D721Med (cell line): ENCODE measurements at places on chromosomes 11 and 22.

GRCh38 chr11:86440305-86440716 is 65.6 kb downstream of the CCDC81 start:
- no peak for DNase-seq

- DNase-seq = no peak
These were observed at the start of gene JHY for GRCh38 chr11:122882189-122882856. Gene JHY (plus strand): TSS chr11:122882759. CDS start chr11:122885850, 3,091 bp downstream.

DNA sequence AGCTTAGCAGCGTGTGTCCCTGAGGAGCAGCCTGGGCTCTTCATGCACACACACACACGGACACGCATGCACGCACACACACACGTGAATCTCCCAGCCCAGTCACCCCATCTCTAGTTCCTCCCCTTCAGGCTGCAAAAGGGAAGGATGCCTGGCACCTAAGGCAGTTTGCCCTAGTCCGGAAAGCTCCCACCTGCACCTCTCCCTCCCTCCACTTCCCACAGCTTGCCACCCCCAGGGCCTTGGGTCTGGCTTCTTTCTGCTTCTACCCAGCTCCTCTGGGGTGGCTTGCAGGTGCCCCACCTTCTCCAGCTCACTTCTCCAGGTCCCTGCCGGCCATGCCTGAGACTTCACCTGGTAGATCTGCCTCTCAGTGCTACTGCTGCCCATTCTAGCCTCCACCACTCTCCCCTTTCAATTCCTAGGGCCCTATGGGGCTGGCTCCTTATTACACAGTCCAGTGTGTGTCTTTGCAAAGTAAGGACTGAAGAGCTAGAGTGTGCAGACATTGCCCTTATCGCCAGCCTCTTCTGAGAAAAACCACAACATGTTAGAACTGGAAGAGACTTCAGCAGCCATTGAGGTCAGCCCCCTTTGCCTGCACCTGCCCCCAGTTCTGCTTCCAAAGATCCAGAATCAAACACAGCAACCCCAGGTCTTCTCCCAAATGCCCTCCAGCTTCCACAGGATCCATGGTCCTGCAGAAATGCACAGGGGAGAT is 33.5 kb upstream of the CHST1 start:
- DNase-seq = no peak

- no peak for DNase-seq
These were observed 27.5 kb downstream of the GGT5 start for GRCh38 chr22:24217384-24217783.

DNA sequence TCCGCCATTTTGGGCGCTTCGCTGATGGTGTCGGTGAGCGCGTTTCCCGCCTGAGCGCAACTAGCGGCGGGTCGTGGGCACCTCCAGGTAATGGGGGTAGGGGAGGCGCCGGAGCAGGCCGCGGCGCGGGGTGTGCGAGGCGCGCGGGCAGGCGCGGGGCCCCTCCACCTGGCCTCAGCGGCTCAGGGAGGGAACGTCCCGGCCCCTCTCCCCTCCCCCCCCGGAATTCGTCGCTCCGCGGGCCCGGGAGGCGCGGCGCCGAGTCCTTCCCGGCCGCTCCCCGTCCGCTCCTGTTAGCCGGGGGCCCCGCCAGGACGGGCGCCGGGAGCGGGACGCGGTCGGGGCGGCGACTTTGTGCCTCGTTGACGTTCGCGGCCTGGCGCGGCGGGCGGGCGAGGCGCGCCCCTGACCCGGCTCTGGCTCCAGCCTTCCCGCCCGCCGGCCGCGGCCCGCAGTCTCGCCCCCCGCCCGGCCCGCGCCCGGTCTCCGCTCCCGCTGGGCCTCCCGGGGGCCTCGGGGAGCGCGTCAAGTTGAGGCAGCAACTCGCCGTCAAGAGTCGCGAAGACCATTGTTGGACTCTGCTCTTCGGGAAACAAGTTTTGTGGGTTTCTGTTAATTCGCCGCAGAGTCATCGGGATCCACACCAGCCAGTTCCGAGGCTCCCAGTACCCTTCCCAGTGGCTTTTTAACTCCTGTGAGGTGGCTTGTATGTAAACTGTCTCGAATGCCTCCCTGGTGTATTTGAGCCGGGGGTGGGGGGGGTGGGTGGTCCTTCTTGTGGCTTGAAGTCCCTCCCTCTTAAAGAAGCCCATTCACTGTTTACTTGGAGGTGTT is at the start of gene PPP6R3:
TSS of gene PPP6R3 (plus strand) at position 12 of the 834 bp plus-strand sequence. CDS start 76,913 bp downstream, outside the sequence.
- DNase-seq = no peak

DNA sequence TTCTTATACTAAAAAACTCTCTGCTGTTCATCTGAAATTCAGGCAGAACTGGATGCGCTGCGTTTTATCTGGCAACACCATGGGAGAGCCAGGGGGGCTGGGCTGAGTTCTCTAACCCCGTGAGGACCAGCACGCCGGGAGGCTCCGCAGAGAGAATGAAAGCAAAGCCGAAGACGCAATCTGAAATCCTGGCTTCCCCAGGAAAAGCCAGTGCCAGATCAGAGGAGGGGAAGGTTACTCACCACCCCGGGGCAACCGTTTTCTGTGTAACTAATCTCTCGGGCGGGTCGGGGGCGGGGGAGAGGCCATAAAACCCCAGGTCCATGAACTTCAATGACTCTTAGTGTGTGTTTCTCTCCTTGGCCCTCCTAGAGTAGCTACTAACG is 99.4 kb downstream of the SHANK2 start:
- DNase-seq = no peak

GRCh38 chr11:109853156-109853776 is 239.9 kb upstream of the ZC3H12C start:
- no peak for DNase-seq

DNA sequence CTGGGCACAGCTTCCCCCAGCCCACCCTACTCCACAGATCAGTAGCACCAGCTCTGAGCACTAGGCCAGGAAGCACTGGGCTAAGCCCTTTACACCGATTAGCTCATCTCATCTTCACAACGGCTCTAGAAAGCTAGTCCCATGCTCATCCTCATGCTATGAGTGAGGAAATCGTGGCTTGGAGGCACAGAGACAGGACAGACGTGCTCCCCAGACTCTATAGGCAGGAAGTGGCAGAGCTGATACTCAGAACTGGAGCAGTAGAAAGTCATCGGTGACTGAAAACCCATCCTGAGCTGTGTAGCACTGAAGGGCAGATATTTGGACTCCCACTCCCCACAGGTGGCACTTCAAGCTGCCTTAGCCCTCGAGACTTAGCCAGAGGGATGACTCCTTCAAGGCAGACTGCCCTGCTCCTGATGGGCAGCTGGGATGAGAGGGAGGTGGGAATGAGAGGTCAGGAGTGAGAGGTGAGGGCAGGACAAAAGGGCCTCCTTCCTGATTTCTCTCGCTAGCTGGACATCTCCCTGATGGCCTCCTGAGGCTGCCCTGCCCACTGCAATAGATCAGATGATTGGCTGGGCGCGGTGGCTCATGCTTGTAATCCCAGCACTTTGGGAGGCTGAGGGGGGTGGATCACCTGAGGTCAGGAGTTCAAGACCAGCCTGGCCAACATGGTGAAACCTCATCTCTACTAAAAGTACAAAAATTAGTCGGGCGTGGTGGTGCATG is 9.7 kb downstream of the CD5 start:
- DNase-seq = no peak

- no peak for DNase-seq
These were observed 43.4 kb upstream of the A4GALT start for GRCh38 chr22:42763965-42764480.

- DNase-seq = no peak
These were observed 841 bp upstream of the EIF4G2 start for GRCh38 chr11:10809373-10810160.

DNA sequence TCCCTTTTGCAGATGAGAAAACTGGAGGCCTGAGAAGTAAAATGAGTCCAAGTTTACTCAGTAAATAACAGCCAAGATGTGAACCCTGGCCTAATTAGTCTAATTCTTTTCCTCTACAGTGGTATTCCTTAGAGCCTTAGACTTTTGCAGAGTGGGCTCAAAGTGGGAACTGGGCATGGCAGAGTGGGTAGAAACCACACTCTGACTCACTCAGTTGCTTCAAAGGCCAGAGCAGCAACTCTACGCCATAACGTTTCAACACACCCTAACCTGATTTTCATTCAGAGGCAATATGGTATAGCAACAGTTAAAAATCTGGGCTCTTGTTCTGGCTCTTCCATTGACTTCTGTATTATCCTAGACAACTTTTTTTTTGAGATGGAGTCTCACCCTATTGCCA is 2.8 kb downstream of the THRSP start:
- no peak for DNase-seq

DNA sequence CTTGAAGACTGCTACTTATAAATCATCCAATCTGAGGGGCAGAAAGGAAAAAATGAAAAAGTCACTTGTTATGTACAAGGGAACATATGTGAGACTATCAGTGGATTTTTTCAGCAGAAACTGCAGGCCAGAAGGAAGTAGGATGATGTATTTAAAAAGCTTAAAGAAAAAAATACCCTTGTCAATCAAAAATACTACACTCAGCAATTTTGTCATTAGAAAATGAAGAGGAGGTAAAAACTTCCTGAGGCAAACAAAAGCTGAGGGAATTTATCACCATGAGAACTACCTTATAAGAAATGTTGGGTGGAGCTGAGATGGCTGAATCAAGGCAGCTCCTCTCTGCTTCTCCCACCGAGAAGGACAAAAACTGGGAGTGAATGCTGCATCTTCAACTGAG is 21.1 kb downstream of the MRGPRX2 start:
- DNase-seq = no peak

DNA sequence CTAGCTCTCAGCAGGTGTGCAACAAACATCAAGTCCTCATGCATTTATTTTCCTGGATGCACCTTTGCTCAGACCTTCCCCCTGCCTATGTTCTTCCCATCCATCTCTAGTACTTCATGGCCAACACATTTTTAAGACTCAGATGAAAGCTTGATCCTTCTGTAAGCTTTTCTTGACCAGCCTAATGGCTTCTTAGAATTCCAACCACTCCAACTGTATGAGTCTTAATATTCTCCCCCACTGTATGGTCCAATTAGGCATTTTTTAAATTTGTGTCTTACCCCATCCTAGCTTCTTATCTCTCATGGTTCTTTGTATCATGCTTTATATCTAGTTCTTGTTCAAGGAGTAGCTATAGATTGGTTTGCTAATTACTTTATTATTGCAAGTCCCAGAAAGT is 44.8 kb downstream of the TENM4 start:
- no peak for DNase-seq

DNA sequence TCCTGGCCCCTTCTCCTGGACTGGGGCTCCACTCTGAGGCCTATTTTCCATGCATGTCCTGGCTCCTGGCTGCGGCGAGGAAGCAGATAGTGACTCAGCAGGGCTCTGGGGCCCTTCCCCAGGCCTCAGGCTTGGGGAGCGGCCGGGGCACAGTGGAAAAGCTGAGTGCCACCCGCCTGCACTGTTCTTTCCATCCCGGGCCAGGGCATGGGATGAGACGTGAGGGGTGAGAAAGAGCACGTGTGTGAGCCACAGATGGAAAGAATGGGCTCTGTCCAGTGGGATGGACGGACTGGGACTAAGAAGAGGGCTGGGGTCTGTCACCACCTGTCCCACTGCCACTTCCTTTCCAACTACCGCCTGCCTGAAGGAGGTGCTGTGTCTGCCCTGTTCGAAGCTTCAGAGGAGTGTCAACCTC is 12.8 kb downstream of the SLC37A2 start:
- no peak for DNase-seq

- DNase-seq = no peak
These were observed 43.7 kb downstream of the BSX start for GRCh38 chr11:122937983-122938382.

DNA sequence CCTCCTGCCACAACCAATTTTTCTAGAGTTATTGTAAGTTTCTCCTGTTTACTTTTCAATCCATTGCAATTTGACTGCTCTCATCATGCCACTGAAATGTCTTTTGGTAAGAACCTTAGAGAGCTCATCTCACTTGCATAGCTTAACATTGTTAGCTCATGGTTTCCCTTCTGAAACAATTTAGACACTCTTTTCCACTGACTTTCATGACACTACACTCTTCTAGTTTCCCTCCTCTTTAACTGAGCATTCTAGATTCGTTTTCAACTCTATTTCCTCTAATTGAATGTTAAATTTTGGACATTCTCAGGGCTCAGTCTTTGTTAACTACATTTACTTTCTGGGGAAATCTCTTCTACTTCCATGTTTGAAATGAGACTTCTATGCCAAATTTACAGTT is 369.1 kb downstream of the JRKL start:
- DNase-seq = no peak

DNA sequence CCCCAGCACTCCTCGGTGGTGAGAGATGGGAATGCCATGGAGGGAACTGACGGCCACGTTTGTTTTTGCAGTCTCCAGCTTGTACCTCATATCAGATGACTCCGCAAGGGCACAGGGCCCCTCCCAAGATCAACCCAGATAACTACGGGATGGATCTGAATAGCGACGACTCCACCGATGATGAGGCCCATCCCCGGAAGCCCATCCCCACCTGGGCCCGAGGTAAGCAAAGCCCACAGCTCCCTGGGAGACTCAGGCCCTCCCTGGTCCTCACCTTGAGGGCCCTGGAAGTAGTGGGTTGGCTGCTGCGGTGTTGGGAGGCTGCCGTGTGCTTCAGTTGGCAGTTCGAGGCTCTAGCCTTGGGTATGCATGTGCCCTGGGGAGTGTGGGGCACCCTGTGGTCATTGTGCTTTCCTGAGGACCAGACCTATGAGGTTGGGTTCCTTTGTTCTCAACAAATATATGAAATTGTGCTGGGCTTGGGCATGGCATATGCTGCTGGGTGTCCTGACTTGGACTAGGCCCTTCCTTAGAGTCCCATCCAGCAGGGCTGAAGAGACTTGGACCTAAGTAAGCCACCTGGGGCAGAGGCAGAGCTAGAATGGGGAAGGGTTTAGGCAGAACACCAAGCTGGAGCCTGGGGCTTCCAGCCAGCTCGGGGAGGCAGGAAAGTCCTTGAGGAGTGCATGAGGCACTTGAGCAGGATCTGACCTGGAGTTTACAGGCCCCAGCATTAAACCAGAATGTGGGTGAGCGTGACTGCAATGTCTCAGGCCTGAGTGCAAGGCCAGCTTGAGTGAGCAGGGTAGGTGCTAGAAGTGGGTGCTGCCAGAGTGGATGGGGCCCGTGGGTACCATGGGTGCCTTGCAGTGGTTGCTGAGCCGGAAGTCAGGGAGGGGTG is 26.4 kb downstream of the INCENP start:
- DNase-seq = no peak

DNA sequence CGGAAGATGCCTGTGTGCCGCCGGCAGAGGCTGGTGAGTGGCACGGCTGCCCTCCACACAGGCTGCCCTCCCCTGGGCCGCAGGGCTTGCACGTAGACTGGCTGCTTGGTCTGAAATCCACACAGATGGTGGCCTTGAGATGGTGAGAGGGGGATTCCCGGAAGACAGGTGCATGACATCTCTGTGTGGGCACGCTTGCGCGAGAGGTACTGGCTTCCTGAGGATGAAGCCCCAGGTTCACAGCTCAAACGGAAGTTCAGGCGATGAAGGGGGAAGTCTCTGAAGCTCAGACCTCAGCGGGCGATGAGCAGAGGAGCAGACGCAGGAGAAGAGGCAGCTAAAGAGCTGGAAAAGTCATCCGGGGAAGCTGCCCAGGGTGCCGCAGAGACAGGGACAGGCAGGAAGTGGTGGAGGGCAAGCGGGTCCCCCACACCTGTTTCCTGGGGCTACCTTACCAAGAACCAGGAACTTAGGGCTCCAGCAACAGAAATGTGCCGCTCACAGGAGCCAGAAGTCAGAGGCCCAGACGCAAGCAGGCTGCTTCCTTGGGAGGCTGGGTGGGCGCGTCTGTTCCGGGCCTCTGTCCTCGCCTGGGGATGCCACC is 7.2 kb downstream of the CRELD2 start:
- DNase-seq = no peak
